ENCODE measurements at places on chromosomes 11 and 22.

DNA sequence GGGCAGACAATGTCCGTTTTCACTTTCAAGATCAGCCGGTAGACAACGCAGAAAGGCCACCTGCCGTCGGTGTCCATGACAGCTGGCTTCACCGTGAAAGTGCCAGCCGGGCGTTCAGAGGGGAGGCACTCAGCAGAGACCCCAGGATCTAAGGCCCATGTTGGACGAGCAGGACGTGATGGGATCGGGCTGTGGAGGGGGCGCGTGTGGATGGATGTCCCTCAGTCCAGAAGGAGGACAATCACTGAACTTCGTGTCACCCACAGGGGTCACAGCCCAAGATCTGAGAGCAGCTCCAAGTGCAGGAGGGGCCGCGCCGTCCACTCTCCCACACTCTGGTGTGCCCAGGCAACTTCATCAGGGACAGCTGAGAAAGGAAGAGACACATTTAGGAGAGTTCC, 164.4 kb downstream of the BRD1 start:
- DNase-seq: no peak

GRCh38 chr11:1830004-1830321, 4.8 kb upstream of the SYT8 start:
- DNase-seq: no peak

GRCh38 chr11:116984186-116984585, 114.0 kb downstream of the SIK3 start:
- DNase-seq: no peak

DNA sequence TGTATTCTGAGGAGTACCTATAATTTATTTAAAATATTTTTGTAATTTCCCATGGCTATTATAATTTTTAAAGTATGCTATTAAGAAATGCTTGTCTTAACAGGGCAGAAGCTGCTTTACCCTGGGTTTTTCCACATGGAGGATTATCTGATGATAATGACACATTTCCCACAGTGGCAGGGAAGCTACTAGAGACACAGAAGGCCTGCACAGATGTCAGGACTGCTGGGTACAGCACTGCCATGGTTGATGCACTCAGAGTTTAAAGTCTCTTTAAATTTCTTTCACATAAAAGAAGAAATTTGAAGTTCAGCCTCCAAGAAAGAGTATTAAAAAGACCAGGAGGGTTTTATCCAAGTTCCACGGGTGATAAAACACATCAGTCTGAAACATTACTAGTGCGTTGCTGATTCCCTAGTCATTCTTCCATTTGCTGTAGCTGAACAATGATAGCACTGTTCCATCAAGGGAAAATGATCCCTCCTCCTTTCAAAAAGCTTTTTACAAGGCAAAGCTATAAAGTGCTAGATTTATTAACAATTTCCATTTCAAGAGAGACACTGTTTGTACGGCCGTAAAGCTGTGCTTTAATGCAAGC, 363.0 kb downstream of the CNTN5 start:
- no peak for DNase-seq

- no peak for DNase-seq
Observed at GRCh38 chr11:96397863-96398262, 8.1 kb downstream of the JRKL start.

GRCh38 chr11:121109916-121110586, 9.0 kb downstream of the TECTA start:
- no peak for DNase-seq

DNA sequence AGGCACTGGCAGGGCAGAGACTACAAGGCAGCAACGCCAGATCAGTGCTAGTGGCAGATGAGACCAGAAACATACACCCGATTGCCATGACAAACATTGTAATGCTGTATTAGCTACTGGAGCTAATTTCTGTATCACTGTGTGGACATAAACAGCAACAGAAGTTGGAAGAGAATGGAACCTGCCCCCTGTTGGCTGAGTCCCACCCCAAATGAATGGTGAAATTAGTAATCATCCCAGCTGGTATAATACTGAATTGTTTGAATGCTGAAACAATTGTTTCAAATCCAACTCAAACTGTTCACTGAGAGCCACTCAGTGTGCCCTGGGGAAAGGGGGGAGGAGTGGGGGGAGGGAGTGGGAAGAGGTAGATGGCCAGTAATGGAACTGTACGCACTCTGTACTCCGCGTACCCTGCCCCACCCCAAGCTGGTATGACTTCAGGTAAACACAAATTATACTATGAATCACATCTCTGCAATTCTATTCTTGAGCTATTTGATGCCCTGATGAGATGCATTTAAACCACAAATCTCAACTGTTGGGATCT, 11.2 kb upstream of the BIRC3 start:
- DNase-seq: no peak

DNA sequence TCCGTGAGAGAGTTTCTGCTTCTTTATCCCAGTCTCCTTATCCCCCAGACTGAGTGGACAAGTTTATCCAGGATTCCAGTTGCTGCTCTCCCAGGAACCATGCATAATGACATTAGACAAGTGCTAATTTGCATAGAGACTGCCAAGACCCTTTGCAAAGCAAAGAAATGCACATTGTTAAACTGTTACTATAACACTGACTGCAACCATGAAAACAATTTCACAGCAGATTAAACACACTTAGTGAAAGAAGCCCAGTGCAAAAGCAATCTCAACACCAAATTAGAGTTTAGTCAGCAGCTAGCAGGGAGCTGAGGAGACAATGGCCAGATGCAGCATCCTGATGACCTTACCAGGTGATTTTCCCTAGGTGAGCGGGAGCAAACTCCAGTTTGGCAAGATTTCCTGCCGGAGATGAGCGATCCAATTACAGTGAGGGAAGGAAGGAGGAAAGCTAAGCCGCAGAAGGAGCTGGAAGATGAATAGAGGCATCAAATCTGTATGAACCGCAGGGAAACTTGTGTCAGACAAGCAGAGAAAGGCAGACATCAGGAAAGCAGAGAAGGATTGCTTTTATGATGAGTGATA, 273.8 kb upstream of the B3GAT1 start:
- DNase-seq: no peak

DNA sequence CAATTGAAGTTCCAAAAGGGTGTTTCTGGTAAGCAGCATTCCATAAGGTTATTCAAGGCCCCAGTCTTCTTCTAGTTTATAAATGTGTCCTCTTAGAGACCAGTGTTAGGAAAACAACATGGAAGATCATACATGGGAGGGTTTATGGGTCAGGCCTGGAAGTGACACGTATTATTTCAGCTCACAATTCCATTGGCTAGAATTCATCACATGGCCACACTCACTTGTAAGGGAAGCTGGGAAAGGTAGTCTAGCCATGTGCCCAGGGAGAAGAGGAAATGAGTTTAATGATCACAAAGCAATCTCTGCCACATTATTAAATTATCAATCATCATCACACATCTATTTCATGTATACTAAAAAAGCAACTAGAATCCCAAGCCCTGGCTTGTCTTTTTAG, 181.7 kb upstream of the TBCEL start:
- DNase-seq: no peak

GRCh38 chr11:107392611-107393010, 65.0 kb downstream of the CWF19L2 start:
- no peak for DNase-seq

- DNase-seq: no peak
Observed at GRCh38 chr22:27383896-27384295, 417.7 kb downstream of the MN1 start.

GRCh38 chr11:23875176-23875850, 621.5 kb upstream of the LUZP2 start:
- DNase-seq: no peak

DNA sequence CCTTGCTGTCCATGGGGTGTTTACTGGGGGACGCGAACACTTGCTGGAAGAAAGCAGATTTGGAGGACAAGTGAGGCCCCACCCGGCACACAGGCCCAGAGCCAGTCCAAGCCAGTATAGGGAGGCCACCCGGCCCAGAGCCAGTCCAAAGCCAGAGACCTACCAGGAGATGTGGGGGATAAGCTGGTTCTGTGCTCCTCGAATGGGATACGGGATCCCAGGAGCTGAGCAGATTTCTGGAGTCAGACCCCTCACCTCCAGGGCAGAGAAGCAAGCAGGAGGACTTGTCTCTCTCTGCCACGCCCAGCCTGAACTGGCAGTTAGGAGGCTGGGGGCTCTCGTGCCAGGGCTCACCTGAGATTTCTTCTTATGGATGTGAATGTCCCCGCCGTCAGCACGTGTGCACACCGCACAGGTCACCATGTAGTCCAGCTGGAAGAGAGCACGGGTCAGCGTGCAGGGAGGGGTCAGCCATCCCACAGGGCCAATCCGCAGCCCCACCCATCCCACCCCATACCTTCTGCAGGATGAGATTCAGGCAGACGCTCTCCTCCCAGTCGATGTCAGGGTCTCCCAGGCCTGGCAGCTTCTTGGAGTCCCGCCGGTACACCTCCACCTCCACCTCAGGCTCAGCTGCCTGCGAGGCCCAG, 35.3 kb downstream of the KIAA0930 start:
- DNase-seq: no peak

DNA sequence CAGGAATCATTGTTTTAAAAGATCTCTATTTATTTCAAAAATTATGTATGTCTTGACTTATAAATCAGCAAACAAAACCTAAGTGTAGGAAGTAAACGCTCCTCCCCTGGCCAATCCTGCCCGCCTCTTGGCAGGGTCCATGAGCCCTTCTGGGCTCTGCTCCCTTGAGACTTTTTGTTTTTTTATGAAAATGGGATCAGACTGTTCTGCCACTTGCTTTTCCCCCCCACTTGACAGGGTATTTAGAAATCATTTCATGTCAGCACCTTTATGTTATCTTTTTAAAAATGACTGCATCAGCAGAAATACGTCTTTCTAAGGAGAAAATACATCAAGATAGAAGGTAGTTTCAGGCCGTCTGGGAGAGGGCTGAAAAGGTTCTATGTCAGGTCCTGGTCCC, 35.6 kb downstream of the FBLN1 start:
- DNase-seq: no peak

DNA sequence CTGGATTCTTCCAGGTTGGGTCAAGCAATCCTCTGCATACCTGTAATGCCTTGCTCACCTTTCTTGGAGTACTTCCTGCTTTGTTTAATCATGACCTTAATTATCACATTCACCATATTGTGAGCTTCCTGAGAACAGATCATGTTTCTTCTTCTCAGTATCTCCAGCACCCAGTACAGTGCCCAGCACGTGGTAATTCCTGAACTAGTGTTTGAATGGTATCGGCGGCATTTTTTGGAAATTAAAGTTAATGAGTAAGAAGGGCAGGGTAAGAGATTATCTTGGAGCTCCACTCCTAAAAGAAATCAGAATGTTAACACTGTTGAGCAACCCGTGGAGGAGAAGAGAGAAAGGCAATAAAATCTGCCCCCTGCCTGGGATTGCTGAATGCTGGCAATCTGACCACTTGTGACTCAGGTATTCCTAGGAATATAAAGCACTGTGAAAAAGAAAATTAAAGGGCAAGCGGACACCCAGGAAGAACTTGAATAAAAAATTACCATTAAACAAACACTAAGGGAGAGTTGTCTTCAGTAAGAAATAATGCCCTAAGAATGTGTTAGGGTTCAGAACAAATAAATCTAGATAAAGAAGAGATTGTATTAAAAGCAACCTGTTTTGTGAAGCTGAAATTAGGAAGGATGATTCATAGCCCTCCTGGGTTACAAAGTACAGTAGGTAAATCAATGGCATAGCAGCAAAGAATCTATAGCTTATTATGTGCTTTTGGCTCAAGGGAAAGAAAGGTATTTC, 92.9 kb downstream of the PDHX start:
- no peak for DNase-seq

GRCh38 chr11:103338621-103339484, 229.6 kb downstream of the DYNC2H1 start:
- DNase-seq: no peak

- no peak for DNase-seq
Observed at GRCh38 chr11:129596351-129596750, 219.3 kb upstream of the TMEM45B start.

DNA sequence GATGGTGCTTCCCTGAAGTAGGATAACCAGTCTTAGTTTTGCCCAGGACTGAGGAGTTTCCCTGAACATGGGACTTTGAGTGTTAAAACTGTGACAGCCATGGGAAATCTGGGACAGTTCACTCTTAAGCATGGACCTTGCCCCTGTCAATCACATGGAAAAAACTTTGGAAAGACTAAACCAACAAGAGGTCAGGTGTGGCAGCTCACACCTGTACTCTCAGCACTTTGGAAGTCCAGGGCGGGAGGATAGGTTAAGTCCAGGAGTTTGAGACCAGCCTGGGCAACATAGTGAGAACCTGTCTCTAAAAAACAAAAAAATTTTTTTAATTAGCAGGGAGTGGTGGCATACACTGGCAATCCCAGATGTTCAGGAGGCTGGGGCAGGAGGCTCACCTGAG, 3.3 kb upstream of the AMBRA1 start:
- no peak for DNase-seq

DNA sequence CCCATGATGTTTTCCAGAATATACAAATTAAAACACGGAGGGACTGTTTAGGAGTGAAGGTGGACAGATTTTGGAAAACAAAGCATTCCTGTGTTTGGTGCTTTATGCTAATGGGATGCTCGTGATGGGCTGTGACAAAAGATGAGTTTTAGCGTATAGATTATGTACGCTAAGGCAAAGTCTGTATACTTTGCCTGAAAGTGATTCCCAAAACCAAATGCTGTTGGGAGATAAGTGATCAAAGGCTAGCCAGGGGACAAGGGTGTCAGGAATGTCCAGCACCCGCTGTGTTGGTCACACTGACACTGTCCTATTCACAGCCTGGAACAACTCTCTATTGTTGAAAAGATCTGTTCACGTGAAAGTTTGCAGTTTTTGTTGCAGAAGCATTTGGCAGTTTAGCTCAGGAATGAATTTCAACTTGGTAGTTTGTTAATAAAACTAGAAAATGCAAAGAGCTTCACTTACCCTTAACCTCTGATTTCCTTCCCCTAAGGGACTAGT, 1.5 kb downstream of the JAM3 start:
- no peak for DNase-seq

DNA sequence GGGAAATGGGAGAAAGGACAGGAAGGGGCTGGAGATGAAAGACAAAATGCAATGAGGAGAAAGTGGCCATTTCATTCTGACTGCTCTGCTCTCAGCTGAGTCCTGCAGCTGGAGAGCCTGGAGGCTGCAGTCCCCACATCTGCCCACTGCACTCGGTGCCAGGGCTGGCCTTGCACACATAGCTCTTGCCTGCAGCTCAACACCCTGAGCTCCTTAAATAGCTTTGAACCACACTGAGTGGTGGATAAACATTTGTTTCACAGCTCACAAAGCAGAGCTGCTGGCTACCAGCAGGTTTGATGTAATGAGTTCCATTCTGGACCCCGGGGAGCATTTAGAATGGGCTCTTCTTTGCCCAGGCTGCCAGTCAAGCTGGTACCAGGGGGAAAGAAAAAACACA, 426.1 kb upstream of the CADM1 start:
- no peak for DNase-seq

GRCh38 chr11:93291898-93292297, 38.6 kb upstream of the DEUP1 start:
- DNase-seq: no peak
